ENCODE measurements at places on chromosomes 6 and 20.

GRCh38 chr6:80402266-80402665 is 295.8 kb downstream of the BCKDHB start:
- no peak for DNase-seq

DNA sequence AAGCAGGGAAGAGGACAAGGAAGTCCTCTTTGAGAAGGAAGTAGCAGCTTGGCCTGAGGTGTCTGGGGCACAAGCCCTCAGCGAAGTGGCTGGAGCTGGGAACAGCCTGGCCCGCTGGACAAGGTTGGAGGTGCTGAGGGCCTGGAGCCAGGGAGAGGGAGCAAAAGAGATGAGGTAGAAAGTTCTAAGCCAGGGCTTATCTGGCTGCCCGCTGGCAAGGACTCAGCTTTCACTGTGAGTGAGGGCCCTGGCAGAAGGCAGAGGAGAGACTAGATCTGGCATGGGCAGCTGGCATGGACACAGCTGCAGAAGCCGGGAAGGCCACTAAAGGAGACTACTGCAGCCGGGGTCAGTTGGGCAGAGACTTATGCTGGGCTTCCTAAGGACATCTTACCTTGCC is 21.8 kb upstream of the PCMTD2 start:
- no peak for DNase-seq

GRCh38 chr20:23370873-23371272 is 8.9 kb downstream of the GZF1 start:
- no peak for DNase-seq

DNA sequence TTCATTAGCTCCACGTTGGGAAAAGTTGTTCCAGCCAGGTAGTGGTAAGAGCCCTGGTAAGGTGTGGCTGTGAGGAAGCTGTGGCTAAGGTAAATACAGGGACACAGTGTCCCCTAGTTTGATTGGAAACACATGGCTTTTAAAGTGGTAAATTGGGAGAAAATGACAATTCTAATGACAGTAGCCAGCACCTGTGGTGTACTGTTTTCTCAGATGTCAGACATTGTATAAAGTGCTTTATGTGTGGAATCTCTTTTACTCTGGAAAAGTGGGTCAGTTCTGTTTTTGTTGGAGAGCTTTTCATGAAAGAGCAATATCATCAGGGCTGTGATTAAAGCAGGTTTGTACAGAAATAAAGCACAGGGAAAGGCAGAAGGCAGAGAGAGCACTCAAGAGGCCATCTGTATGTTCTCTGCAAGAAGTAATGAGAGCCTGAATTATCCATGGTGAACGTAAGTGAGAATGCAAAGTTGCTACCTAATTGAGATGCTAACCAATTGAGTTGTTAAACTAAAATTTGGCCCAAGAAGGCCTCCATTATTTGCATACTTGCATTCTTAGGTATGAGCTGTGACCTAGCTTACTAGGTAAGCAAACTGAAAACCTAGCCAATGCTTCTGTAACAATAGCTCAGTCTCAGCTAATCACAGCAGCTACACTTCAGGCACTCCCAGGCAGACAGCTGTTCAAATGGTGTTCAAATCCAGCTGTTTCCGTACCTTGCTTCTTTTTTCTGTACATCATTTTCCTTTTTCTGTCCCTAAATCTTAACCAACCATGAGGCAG is 28.2 kb downstream of the MRAP2 start:
- no peak for DNase-seq
